ENCODE measurements at places on chromosomes 1 and 21. TPM values are rescaled to one million over a fixed set of nuclear protein-coding genes. Genes with fewer than 3 reads are reported as not detected.

GRCh38 chr1:70043804-70044203 lies 161.6 kb downstream of the LRRC40 start:
- DNase-seq = no peak

DNA sequence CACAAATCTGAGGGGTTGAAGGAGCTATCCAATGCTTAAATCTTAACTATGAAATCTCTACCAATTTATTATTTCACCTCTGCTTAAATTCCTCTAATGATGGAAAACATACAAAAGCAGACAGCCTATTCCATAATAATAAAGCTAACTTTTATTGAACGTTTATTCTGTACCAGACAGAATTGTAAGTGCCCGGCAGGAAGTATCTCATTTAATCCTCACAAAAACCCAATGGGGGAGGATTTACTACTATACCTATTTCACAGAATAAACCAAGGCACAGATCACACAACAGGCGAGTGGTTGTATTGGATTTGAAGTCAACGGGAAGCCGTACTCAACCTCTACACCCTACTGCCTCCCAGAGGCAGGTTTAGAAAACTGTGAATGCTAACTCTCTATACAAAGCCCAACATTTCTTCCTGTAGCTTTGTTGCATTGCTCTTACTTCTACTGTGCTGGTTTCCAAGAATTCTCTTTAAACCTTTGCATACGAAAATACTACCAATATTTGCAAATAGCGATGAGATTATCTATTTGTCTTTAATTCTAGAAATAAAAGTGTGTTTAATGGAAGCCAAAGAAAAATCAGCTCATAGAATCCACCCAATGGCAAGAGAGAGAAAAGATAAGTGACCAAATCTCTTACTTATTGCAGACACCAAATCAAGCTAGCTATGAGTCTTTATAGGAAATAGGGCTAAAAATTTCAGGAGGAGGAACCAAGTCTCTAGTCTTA lies 33.5 kb upstream of the C1orf53 start:
- peak; percentile 46 for DNase-seq

GRCh38 chr1:177596485-177596884 lies 373.4 kb downstream of the SEC16B start:
- no peak for DNase-seq

DNA sequence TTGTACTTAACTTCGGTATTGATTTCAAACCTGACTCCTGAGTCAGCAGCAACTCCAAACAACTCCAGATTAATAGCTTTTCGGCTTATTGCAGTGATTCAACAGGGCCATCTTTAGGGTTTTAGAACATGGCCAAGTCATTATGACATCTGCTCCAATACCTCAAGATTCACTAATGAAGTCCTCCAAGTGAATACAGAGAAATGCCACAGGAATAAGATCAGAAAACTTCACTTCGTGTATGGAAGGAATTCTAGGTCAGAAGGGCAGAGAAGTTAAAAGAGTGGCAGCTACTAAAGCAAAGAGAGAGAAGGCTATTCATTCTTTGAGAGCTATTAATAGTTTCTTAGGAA lies 7.6 kb upstream of the C1orf116 start:
- no peak for DNase-seq

GRCh38 chr1:80645621-80646020 lies 1155.1 kb upstream of the ADGRL2 start:
- DNase-seq = no peak

- DNase-seq = no peak
Observed at GRCh38 chr1:54361342-54361741, 44.9 kb downstream of the SSBP3 start.

GRCh38 chr21:43278359-43278758 lies 109.6 kb downstream of the CRYAA start:
- DNase-seq = no peak

DNA sequence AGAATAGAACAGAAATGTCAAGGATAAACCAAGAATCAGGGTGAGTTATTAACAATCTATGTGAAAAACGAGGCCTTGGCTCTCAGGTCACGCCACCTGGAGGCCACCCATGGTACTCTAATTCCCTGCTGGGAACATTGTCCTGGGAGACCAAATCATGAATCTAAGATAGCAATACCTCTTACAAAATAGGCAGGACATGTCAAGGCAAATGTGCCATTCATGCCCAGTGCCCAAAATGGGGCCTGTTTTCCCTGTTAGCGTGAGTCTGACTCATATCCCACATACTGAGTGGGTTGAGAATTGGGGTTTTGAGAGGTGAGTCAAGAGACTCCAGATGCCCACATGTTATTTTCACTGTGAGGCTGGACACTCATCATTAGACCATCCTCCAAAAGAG lies 380.8 kb downstream of the HHIPL2 start:
- DNase-seq = peak; percentile 43

DNA sequence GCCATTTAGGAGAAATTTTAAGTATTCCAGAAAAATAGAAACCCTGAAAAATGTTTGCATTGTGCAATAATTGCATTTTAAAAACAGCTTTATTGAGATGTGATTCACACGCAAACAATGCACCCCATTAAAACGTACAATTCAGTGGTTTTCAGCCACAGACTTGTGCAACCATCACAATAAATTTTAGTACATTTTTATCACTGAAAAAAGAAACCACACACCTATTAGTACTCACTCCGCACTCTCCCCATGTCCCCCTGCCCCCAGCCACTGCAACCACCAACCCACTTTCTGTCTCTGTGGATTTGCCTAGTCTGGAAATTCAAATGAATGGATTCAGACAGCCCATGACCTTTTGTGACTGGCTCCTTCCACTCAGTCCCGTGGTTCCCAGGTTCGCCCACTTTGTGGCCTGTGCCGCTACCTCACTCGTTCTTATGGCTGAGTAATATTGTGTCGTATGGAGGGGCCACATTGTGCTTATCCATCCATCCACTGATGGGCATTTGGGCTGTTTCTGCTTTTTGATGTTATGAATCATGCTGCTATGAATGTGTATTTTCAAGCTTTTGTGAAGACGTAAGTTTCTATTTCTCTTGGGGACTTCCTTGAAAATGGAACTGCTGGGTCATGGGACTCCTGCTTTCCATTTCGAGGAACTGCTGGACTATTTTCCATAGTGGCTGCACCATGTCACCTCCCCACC lies 147.7 kb upstream of the ARHGEF16 start:
- DNase-seq = no peak

- peak; percentile 46 for DNase-seq
Observed at GRCh38 chr1:41361495-41362356, 492 bp downstream of the FOXO6 start.

DNA sequence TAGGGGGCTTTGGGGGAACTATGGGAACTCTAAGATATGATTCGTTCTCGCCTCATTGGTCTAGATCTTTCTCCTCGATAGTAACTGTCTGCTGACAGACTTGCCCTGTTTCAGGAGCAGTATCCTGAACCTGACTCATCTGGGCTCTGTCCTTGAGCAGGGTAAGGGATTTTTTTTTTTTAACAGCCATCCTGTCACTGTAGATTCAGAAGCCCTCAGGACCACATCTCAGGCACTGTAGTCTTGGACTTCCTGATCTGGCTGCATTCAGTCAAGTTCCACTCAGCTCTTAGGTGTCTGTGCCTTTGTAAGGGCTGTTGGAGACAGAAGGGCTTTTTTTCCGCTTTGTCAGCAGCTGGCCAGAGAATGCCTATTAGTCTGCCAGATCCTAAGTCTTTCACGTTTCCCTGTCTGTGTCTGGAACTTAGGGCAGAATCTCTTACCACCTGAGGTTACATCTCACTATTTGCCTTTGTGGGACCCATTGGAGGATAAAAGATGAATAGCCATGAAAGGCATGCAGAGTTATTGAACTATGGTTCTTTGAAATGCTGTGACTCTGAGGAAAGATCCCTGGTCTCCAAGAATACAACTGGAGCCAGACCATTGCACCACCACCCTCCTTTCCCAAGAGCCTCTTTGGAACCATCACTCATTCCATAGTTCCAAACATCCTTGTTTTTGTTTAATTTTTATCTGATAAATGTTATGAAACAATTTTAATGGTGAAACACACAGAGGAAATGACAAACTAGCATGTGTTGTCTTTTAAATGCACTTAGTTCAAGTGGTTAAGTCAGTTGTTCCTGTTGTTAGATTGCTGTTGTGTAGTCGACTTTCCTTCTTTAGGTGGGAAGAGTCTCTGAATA lies 49.7 kb upstream of the MACF1 start:
- peak; percentile 46 for DNase-seq

DNA sequence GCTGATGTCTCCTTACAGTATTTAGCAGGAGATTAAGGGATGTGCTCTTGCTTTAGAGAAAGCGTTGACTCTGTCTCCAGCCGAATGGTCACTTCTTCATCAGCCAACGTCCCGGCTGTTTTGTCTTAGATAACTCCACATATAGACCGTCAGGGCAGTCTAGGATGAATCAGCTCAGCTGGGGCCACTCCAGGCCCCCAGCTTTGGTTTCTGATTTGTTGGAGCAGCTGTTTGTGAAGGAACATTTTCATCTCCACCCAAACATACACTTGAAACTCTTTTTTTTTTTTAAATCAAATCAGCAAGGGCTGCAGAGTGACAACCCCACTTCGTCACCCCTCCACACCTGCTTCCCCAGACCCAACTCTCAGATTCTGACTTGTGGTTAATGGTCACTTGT lies 206.1 kb upstream of the GALNT2 start:
- peak; percentile 14 for DNase-seq

GRCh38 chr1:203153989-203154821 lies 21.4 kb downstream of the MYBPH start:
- DNase-seq = no peak

DNA sequence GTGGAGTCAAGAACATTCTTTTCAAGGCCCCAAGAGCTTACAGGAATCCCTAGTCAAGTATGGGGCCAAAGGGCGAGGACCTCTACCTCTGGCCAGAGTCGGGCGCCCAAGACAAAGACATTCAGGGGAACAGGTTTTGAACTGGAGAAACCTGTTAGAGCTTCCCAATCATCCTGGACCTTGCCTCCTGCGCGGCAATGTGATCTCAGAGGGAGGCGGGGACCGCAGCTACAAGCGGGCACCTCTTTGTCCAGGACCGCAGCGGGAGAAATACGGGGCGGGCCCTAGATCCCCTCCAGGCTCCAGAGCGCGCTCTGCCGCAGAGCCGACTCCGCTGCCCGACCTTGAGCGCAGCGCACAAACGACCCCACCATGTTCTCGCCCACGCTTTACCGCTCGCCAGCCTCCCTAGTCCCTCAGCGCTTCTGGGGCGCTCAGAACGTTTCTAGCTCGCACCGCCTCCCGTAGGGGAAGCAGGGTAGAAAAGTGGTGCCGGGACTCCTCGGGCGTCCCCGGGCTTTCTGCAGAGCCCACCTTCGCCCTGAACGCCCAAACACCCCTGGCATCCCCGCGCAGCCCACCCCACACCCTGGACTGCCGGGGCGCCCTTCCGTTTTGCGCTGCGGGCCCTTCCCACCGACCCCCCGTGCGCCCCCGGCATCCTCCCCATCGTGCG lies 28.1 kb downstream of the RABIF start:
- DNase-seq = peak; percentile 75

DNA sequence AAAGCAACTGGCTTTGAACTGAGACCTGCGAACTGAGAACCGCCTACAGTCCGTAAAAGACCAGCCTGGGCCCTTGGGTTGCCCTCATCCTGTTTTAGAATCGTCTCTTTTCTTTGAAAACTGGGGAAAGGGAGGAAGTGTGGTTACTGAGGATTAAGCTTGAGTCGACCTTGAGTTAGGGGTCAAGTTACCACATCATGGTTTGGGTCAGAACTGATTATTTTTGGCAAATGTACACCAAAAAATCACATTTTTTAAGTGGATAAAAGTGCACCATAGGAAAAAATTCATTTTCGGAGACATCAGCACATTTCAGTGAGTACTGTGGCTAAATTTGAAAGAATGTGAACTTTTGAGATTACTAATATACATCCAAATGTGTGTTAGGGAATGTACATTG lies 76.9 kb upstream of the KAZN start:
- no peak for DNase-seq

- peak; percentile 38 for DNase-seq
Observed at GRCh38 chr1:93758842-93759515, 77.3 kb upstream of the BCAR3 start.

DNA sequence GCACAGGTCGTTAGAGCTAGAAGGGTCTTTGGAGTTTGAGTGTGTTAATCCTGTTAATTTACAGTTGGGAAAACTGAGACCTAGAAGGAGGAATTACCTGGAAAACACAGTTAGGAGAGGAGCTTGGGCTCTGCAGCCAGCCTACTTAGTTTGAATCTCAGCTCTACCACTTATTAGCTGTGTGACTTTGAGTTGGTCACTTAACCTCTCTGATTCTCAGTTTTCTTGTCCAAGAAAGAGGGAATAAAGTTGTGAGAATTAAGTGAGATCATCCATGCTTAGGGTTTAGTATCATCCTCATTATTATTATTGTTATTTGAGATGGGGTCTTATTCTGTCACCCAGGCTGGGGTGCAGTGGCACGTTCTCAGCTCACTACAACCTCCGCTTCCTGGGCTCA lies 5.4 kb upstream of the HTR1D start:
- DNase-seq = no peak

GRCh38 chr1:165828103-165828668 lies 772 bp downstream of the UCK2 start:
- peak; percentile 68 for DNase-seq

GRCh38 chr1:44262816-44263567 lies 49.7 kb downstream of the DMAP1 start:
- DNase-seq = no peak

DNA sequence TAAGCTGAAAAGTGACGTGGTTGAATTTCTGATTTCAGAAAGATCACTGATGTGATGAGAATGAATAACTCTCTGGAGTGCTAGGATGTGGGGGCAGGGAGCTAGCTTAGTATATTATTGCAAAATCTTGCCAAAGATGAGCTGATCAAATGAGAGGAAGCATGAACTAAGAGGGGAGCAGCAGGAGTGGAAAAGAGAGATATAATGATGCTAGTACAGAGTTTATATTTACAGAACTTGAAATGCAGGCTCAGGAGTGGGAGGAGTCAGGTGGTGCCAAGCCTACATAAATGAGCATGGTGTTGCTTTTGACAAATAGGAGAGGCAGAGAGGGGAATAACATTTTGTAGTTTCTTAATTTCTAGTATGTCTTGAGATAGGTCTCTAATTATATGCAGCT lies 38.1 kb upstream of the NBL1 start:
- no peak for DNase-seq

DNA sequence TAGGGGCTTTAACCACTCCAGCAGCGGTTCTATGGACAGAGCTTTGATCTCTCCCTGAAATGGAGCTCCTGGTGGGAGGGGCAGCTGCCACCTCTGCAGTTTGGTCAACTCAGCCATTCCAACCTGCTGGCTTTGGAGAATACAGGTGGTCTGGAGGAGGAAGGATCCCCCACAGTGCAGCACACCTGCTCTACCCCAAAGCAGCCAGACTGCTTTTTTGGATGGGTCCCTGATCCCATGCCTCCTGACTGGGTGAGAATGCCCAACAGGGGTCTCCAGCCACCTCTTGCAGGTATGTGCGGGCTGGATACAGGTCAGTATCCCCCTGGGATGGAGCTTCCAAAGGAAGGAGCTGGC lies 53.9 kb downstream of the TPTE start:
- no peak for DNase-seq

GRCh38 chr1:229190057-229190575 lies 80.8 kb upstream of the RAB4A start:
- no peak for DNase-seq

Gene RHD
- not detected for total RNA-seq

Gene FOXO6
- 11.9 TPM for total RNA-seq

Gene IQCC
- total RNA-seq = 6.1 TPM

Gene ZNF683
- not detected for total RNA-seq

Gene CLCA1
- not detected for total RNA-seq

Gene DNM3
- total RNA-seq = 12.1 TPM

Gene SPRR1B
- not detected for total RNA-seq

Gene GBP6
- not detected for total RNA-seq

Gene SIM2
- not detected for total RNA-seq

Gene CTXND2
- not detected for total RNA-seq
